Heart left ventricle (tissue), 16 donors: ENCODE measurements at places on chromosomes 4 and X.

- DNase-seq: no peak
These were observed 76.9 kb downstream of the EGF start for GRCh38 chr4:109989618-109990017.

GRCh38 chr4:6476893-6477292 is 4.5 kb upstream of the PPP2R2C start:
- no peak for DNase-seq

DNA sequence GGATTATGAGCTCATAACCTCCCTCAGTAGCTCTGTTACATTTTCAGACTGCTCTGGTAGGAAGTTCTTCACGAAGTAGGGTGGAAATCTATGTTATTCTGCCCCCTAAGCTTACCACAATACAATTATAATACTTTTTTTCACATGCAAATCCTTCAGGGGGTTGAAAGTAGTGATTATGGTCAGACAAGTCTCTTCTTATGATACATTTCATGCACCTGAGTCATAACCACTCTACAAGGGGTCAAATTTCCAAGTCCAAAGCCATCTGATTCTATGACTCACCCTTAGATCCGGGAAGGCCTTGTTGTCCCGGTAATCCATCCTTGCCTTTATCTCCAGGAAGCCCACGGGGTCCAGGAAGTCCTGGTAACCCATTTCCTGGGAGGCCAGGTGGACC is 95.2 kb downstream of the ATG4A start:
- DNase-seq: no peak

DNA sequence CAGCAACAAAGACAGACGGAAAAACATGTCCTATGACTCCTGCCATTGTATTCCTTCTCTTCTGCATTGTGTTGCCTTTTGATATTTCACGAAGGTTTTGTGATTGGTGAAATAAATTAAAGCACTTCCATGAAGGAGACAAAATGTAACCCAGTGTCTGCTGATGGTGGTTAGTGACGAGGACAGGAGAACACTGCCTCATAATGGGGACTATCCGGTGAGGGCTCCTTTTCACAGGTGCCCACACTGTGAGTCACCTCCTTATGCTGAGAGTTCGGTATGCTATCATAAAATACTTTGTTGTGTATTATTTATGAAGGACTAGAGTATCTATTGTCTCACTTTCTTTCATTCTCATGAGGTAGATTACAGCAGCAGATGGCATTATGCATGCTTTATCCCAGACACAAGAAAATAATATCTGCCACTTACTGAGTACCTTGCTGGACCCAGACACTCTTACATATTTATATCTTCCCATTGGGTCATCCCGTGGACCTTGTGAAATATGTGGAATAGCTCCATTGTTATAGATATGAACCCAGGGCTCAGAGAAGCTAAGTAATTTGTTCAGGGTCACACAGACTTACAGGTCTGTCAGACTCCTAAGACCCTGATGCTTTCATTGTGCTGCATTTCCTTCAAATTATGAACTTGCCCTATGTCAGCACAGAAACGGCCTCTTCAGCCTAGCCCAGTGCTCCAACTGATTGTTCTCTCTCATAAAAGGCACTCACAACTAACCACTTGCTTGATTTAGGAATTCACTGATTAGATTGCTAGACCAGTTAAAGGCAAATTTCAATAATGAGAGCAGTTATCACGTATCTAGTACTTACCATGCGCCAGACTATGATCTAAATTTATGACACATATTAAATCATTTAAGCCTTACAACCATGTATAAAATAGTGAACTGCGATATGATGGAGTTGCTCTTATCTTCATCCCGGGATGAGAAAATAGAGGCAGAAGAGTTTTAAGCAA is 31.2 kb downstream of the PLS3 start:
- DNase-seq: no peak

GRCh38 chr4:128955751-128956150 is 137.6 kb downstream of the SCLT1 start:
- DNase-seq: no peak

- DNase-seq: no peak
These were observed 41.4 kb upstream of the NDST4 start for GRCh38 chr4:115154826-115155225.

DNA sequence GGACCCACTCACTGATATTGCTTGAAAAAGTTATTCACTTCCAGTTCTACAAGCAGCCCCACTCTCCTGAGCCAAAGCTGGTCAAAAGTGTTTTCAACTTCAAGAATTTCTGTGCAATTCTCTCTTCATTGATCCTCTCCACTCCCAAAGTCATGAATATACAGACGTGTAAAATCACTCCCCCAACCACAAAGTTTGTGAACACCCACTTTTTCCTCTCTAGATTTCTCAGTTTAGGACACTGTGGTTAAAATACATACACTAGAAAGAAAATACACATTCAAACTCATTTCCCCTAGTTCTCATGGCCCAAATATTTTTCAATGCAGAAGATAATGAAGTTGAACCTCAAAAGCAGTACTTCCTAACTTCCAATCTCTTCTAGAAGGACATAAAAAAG is 116.3 kb downstream of the MSN start:
- DNase-seq: no peak

DNA sequence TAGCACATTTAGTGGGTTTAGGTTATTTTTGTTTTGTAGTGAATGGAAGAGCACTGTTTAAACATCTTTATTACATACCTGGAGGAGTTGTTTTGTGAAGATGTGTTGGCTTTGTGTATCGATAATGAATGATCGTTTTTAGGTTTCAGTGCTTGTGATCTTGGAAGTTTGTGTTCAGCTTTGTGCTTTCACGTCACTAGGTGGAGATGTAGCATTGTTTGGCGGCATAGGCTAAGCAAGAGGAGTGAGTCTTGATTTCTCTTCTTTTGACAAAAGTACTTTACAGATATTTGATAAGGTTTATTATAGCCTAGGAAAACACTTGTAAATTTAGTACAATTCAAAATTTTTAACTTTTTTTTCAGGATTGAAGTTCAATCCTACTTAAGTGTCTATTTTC is 50.4 kb downstream of the PDK3 start:
- DNase-seq: no peak
